ENCODE measurements at places on chromosomes 7 and 10.

GRCh38 chr7:117061751-117062150 lies 108.5 kb downstream of the ST7 start:
- DNase-seq = no peak

DNA sequence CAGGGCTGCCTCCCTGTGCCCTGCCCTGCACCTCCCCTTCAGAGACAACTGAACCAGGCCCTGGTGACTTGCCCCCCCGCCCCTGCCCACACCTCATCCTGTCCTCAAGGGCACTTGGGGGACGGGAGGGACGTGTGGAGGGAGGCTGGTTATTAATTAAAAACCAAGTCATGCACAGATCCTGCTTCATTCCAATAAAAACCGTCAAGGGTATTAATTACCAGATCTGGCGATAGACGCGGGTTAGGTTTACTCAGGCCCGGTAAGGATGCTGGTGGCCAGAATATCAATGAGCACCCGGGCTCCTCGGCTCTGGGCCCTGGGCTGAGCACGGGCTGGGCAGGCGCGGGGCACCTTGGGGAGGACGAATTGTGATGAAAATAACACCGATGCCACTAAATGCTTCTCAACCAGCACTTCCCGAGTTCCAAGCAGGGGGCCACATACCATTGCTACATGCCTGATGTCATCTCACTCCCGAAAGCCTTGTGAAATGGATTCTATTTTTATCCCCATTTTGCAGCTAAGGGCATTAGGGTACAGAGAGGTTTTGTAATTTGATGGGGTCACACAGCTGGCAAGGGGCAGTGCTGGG lies 24.5 kb upstream of the GTF2IRD1 start:
- no peak for DNase-seq

- DNase-seq = no peak
Observed at GRCh38 chr7:28315565-28316410, 96.5 kb upstream of the CREB5 start.

DNA sequence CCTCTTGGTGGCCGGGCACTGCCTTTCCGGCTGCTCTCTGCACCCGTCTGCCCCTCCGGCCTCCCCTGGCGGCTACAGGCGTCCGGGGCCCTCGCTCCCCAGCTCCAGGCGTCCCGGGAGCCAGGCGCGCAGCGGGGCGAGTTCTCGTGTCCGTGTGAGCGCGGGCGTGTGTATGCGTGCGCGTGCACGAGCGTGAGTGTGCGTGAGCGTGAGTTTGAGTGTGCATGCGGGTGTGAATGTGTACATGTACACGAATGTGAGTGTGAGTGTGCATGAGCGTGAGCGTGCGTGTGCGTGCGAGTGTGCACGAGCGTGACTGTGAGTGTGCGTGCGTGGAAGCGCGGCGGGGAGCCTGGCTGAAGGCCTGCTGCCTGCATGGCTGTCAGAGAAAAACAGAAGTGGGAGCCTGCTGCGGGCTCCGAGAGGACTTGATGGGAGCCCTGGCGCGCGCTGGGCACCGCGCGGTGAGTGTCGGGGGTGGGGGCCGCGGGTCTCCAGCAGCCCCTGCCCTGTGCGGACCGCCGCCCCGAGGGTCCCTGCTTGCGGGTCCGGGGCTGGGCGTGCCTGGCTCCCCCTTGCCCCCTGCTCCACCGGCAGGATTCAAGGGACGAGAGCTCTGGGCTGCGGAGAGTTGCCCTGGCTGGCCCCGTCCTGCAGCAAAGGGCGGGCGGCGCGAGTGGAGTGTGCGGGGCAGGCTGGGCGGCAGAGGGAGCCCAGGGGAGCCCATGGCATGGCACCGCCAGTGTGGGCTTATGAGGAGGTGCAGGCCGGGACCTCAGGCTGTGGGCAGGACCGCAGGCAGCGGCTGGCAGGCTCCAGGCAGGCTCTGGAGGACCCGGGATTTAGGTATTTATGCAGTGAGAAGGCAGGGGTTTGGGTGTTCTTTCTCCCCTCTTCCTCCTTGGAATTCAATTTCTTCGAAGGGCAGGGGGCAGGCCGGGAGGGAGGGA lies 75.8 kb upstream of the EN2 start:
- DNase-seq = no peak

DNA sequence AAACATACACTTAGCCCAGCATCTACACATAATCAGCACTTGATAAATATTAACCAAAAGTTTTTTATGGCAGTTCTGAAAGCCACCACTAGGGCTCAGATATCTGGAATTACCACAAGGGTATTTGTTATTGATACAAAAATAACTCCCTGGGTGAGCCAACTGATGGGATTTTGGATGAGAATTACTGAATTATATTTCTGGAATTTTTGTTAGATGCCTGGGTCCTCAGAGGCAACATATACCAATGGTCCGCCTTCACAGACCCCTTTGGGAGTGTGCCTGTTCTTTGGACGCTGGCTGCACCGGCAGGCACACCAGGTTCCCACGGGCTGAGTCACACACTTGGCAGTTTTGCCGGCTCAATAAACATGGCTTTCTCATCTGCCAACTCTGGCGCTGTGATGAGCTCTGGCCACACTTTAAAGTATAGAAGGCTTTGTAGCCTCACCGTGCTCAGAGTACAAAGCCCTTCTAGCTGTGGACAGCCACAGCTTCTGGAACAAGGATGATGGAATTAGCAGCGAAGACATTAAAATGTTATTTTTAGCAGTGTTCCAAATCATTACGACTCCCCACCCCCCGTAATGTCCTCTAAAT lies 24.5 kb upstream of the EEPD1 start:
- DNase-seq = no peak

DNA sequence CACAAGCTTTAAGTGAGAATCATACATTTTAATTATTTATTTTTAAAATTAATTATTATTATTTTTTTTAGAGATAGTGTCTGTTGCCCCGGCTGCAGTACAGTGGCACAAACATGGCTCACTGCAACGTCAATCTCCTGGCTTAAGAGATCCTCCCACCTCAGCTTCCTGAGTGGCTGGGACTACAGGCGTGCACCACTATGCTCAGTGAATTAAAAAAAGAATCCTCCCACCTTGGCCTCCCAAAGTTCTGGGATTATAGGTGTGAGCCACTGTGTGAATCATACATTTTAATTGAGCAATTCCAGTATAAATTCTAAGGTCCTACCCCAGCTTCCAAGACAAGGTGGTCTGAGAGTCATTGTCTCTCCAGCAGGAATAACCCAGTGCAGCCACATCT lies 172.4 kb downstream of the JAZF1 start:
- DNase-seq = no peak

DNA sequence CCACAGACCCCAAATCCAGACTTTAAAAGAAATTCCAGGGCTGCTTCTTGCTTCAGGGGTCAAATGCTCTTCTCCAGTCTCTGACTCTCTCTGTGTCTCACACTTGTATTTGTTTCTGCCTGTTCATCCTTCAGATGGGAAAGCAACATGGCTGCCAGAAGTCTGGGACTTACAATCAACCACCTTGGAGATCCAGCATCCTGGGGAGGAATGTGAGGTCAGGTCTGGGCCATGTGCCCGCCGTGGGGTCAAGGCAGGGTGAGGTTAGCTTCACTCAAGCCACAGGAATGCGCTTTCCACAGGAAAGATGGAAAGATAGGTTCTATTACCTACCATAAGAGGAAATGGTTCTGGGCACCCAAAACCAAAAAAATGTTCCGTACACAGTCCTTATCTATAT lies 34.3 kb upstream of the NPVF start:
- DNase-seq = no peak

DNA sequence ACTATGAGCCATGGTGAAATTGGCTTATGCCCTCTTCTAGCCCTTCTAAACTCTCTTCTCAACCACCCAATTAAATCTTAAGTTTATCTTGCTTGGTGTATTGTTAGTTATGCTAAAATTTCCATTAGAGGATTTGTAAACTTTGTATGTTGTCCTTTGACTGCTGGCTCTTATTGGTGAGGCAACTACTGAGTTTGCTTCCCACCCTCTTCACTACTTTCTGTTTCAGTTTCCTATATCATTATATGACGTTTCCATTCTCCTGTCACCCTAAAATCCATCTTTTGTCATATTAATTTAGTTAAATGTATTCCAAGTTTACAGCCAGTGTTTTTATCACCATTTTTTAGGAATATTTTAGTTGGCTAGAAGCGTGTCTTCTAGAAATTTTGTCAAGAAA lies 80.9 kb upstream of the VWC2 start:
- DNase-seq = no peak

DNA sequence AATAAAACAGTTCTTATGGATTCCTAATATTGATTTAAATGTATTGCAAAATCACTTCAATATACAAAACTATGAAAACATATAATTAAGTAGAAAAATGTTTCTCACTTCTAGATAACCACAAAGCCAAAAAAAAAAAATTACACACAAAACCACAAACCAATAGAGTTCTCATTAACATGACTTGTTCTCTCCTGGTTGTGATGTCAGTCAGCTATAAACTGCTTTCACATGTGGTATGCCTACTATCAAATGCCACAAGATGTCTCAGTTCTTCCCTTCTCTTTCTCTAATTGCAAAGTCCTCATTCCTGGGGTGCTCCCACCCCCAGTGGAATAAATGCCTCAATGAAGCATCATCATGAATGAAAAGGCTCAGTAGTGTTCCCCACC lies 16.6 kb downstream of the GNAI1 start:
- DNase-seq = no peak

GRCh38 chr10:77949167-77949566 lies 22.6 kb upstream of the DLG5 start:
- no peak for DNase-seq

GRCh38 chr7:143321734-143322133 lies 5.8 kb downstream of the CLCN1 start:
- DNase-seq = no peak

- DNase-seq = no peak
Observed at GRCh38 chr7:73615886-73616285, 8.4 kb downstream of the MLXIPL start.

All from T-helper 9 cell (primary cell).